ENCODE measurements at places on chromosomes 5 and 9.

DNA sequence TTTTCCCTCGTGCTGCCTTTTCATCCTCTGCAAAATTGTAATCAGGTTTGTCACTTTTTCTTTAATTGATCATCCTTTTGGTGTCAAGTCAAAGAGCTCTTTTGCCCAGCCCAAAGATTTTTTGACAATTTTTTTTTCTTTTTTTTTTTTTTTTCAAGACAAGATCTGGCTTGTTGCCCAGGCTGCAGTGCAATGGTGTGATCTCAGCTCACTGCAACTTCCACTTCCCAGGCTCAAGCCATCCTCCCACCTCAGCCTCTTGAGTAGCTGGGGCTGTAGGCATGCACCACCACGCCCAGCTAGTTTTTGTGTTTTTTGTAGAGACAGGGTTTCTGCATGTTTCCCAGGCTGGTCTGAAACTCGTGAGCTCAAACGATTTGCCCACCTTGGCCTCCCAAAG, 36.7 kb downstream of the CDK7 start:
- no peak for DNase-seq

GRCh38 chr9:78542491-78543181, 245.7 kb downstream of the PSAT1 start:
- no peak for DNase-seq

DNA sequence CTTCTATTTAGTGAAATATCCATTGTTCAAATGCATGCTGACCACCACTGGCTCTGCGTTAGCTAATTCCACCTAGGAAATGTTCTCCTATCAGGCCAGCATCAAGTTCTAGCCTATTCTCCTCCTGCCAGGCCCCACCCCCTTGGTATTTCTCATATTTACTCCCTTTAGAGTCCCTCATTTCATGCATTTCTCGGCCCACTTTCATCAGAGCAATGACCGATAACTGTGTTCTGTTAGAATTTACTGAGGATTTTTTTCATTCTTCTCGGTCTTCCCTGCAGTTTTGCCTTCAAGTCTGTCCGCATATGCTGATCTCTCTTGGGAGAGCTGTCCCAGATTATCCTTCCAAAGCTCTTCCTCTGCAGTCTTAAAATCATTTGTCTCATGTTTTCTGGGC, 143.4 kb downstream of the GOLPH3 start:
- DNase-seq = no peak

DNA sequence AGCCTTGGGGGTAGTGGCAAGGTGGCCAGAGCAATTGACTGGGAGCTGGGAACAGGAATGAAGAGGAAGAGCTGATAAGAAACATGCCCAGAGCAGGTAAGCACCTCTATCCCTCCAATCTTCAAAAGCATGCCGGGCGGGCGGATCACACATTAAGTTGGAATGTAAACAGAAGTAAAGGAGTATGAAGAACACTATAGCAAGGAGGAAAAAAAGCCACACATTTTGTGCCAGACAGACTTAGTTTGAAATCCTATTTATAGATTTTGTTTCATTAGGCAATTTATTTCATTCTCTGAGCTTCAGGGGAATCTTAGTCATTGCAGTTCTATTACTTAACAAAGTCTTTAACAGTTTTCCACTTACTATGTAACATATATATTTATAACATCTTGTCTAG, 173.9 kb upstream of the TNC start:
- no peak for DNase-seq

GRCh38 chr9:12629067-12629466, 64.1 kb upstream of the TYRP1 start:
- DNase-seq = no peak

- DNase-seq = no peak
Observed at GRCh38 chr5:55547781-55548180, 13.0 kb upstream of the PLPP1 start.
